Stimulated activated CD8-positive, alpha-beta memory T cell treated with anti-CD3 and anti-CD28 coated beads, Interleukin-15, amount 100 ng/mL, for 4 hours (primary cell): ENCODE measurements at places on chromosomes 7 and 10.

DNA sequence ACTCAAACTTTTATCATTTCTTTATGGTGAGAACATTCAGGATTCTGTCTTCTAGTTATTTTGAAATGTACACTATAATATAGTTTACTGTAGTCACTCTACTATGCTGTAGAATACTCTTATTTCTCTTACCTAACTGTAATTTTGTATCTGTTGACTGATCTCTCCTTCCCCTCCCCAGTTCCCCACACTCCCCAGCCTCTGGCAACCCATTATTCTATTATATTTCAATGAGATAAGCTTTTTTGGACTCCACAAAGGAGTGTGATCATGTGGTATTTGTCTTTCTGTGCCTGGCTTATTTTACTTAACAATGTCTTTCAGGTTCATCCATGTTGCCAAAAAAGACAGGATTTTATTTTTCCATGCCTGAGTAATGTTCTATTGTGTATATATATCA is 71.4 kb upstream of the DYNC1I1 start:
- no peak for DNase-seq

- no peak for DNase-seq
Observed at GRCh38 chr7:75892634-75893272, 13.9 kb downstream of the RHBDD2 start.

DNA sequence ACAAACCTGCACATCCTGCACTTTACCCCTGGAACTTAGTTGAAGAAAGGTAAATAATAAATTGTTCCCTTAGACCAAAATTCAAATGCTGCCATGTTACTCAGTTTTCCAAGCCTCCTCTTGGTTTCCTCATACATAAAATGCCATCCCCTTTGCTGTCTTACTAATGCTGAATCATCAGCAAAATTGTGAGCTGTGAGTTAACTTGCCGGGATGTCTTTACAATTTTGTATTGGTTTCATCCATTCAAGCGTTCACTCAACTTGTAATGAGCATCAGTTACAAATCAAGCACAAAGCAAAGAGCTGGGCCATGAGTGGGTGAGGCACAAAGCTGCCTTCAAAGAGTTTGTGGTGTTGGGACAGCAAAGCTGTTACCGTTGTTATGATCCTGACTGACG is 395.8 kb upstream of the ZMIZ1 start:
- no peak for DNase-seq

DNA sequence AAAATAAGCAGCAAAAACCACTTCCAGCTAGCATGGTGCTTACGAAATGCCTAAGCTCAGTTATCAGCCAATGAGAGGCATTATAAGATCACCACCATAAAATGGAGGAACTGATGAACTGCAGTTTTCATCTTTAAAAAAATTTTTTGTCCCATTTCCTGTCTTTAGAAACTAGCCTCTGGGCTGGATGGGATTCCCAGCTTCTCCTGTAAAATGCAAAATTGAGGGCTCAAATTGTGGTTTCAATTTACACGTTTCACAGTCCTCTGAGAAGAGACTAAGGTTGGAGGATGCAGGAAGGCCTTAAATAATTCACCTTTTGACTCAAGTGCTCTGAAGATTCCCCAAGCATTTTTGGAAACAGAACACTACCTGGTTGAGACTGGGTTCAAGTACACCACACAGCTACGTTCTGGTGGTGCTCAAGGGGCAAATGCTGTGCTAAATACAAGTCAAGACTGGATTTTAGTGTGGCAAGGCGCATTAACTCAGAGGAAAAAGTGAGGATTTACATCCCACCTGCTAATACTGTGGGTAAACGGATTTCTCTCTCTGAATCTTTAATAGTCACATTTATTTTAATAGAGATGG is 951 bp downstream of the ZNF25 start:
- no peak for DNase-seq

DNA sequence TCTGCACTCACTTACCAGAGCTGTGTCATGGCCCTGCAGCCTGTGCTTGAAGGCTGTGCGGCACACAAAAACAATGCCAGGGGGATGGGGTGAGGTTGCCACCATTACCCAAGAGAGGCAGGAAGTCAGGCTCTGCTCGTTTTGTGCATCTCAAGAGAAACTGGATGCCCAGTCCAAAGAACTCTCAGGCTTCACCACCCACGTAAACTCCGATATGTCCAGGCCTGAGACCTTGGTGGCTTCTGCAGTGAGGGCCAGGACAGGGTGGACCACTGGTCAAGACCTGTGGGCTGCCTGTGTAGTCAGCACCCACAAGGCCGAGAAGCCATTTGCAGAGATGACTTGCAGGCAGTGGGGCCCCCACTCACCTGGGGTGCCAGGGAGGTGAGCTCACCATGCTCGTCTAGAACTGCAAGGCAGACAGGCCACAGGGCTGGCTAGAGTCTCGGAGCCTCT is 54.7 kb upstream of the EBF3 start:
- DNase-seq, result no peak

DNA sequence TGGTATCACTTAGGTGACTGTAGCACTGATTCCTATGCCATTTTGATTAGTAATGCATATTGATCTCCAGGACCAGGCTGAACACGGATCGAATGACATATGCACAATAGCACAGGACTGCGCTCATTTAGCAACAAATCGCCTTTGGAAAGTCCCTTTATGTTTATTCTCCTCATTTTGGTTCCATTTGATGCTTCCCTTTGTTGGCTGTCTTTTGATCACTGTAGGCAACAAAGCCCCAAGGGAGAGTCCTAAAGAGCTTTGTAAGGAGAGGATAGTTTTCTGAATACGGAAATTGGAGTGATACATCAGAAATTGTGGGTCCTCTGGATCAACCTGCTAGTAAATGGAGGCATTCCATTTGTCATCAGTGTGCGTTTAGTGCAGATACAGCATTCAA is 1111.4 kb downstream of the SORCS1 start:
- no peak for DNase-seq

DNA sequence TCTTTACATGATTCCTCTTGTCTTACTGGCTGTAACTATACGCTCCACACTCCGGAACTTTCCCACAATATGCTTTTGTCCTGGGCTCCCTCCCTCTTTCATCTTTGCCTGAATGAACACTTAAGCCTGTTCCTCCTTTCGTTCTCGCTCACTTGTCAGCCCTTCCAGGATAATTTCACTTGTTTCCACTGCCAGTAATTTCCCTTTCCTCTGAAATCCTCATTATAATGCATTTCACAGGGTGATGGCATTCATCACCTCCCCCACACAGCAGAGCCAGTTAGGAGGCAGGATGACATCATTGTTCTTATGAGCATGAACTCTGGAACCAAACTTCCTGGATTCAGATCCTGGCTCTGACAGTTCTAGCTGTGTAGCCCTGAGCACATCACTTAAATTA is 372.6 kb downstream of the GPR158 start:
- DNase-seq, result no peak

- DNase-seq, result no peak
Observed at GRCh38 chr7:74253835-74254128, 417 bp downstream of the RFC2 start.

DNA sequence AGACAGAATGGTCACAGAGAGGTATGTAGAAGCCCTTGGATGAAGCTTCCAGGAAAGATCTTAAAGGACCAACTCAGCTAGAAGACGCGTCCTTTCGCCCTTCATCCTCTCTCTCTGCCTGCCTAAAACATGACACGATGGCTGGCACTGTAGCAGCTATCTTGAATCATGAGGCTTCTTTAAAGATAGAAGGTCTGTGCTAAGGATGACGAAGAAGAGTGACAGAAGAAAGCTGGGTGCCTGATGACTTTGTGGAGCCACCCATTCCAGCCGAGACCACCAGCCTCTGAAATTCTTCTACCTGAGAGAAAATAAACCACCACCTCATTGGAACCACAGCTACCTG is 25.5 kb downstream of the WDR86 start:
- DNase-seq, result no peak

DNA sequence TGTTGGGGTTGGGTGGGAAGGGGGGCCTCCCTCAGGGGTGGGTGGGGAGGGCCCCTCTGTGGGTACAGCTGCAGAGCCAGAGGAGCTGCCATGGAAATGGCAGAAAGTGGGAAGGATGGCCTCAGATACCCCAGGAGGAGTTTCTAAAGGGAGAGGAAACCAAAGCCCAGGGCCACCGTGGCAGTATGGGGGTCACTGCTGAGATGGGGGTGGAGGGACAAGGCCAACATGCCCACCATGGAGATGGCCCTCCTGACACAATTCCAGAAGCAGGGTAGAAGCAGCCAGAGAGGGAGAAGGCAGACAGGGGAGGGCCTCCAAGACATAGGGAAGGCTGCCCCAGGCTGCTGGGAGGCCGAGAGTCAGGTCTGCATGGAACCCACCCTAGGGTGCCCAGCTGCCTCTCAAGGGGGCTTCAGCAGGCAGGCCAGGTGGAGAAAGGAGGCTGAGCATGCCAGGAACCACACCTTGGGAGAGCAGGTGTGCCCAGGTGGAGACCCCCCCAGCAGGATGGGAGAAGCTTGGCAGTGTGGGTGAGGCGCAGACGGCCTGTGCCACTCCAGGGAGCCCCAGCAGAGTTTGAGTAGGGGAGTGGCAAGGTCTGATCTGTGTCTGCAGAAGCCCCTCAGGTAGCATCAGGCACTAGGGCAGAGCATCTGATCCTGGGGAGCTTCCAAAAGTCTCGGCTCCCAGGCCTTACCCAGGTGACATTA is 146.8 kb downstream of the ARHGAP22 start:
- no peak for DNase-seq

DNA sequence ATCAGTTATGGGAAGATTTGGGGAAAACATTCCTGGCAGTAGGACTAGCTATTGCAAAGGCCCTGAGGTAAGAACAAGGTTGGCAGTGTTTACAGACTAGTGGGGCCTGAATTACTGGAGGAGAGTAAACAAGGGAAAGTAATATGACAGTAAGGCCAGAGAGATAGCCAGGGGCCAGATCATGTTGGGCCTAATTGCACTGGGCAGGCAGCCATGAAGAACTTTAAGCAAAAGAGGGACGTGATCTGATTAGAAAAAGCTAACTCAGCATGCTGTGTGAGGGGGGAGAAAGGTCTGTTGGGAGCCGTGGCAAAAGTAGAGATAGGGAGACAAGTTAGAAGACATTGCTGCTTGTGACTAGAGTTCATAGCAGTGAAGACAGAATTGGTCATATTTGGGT is 9.2 kb downstream of the NUP42 start:
- no peak for DNase-seq

DNA sequence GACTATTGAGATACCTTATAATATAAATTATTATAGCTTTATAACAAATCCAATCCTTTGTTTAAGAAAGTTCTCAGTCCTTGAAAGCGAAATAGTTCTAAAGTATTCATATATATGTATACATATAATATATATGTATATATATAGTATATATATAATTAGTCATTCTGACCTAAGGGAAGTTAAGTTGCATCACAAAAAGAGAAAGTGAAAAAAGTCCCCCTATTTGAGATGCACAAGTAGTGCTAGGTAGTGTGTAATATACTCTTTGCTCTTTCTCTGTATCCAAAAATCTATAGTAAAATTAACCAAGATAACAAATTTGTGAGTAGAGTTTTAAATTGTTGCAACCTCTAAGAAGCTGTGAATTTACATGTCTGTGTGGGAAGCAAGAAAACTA is 13.3 kb upstream of the IFIT1B start:
- DNase-seq, result no peak
